Aorta (tissue), 5 donors: ENCODE measurements at places on chromosomes 11 and 22.

- DNase-seq, result no peak
Observed at GRCh38 chr11:101686514-101686913, 102.7 kb upstream of the TRPC6 start.

DNA sequence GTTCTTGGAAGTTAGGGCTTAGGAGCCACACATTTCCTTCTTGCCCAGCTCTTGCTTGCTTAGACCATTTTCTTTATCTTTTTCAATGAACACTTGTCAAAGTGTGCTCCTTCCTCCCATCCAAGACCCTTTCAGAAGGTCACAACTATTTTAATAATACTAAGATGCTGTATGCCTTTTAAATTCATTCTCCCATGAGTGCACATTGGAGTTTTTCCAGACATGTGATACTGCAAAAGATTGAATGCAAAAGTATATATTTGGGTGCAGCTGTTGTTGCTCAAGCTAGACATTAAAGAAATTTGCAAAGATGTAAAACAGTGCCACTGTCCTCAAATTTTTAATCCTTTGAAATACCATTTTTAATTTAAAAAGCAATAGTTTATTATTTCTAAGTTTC lies 69.3 kb upstream of the TNRC6B start:
- DNase-seq, result no peak

GRCh38 chr11:54558919-54559318 lies 44.9 kb downstream of the OR4C46 start:
- DNase-seq, result no peak

DNA sequence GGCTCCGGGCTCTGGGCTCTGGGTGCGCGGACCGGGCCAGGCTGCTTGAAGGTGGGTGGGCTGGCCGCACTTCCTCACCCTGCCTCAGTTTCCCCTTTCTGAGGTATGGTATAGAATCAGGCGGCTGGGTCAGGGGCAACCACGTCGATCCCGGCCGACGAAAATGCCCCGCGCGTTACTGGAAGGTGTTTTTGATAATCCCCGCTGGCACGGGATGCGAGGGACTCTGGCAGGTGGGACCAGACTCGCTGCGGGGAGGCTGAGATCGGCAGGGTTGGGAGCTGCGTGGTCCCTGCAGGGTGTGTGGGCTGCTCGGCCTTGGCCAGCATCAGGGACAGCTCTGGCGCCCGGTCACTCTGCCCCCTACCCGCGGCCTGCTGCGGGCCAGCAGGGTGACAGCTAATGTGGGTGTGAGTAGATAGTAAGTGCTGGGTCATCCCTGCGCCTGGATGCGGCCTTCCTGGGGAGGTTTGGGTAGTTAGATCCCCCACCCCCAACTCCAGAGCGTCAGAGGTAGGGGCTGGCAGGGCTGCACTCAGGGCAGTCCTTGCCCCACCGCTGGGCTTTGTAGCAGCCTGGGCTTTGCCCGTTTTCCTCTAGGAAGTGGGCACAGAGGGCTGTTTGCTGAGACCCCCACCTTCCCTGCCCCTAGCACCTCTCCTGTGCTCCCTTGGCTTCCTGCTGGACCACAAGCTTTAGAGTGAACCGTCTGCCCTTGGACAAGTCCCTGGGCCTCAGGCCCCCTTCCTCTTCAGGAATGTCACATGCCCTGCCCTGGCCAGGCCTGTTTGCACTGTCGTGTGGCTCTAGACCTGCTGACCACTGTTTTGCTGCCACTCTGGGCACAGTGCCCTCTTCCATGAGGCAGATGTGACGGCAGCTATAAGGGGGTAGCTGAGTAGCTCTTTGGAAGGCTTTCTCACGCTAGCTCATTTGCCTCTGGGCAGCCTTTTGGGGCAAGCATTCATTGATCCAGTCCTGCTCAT lies 579 bp downstream of the TANGO2 start:
- peak; percentile 91 for DNase-seq

GRCh38 chr22:36028646-36029405 lies at the start of gene RBFOX2:
TSS of gene RBFOX2 (minus strand) at chr22:36028824. CDS start at chr22:36028425, 399 bp downstream.
- peak; percentile 97 for DNase-seq

DNA sequence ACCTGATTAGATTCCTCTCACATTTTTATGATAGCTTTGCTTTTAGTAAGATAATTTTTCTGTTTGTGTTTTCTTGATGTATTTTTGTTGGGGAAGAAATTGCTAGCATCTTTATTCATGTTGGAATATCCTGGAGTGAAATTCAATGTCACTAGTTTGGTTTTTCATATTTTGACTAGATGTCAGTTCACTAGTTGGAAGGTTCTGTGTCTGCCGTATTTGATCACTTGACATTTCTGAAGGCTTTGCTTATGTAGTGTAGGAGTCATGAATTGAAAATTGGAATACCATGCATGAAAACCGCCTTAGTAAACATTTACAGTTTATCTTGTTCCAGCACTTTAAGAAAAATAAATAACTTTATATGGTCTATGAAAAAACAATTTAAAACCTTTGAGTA lies 348.4 kb downstream of the AASDHPPT start:
- DNase-seq, result no peak

GRCh38 chr11:47139878-47140277 lies 36.8 kb downstream of the ARFGAP2 start:
- no peak for DNase-seq

DNA sequence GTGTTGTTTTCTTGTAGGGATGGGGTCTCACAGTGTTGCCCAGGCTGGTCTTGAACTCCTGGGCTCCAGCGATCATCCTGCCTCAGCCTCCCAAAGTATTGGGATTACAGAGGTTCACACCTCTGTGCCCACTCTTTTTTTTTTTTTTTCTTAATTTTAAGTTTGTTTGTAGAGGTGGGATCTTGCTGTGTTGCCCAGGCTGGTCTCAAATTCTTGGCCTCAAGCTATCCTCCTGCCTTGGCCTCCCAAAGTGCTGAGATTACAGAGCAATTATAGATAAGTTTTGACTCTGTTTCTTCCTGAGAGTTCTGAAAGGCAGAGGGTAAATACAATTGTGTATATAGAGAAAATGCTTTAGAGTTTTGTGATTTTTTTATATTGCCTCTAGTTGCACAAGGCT lies 160.4 kb downstream of the TEAD1 start:
- DNase-seq, result no peak

- DNase-seq, result no peak
Observed at GRCh38 chr22:44461614-44462013, 36.4 kb downstream of the RTL6 start.

GRCh38 chr11:126086248-126086647 lies 23.6 kb upstream of the CDON start:
- DNase-seq, result no peak

GRCh38 chr11:122951211-122951610 lies 30.4 kb downstream of the BSX start:
- no peak for DNase-seq

DNA sequence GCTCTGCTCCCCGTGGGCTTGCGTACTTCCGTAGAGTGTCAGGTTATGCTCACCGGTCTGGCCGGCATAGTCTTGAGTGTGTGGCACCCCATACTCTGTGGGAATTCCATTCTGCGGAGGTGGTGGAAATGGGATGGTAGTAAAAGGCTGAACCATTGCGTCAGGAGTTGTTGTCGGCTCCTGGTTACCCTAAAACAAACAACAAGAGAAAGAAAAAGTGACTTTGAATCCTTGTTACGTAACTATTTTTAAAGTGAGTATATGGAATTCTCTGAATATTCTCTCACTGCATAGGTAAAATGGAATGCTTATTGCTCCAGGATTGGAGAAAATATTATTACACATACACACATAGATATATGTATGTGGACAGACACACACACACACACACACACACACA lies 92.1 kb downstream of the APOL5 start:
- no peak for DNase-seq

DNA sequence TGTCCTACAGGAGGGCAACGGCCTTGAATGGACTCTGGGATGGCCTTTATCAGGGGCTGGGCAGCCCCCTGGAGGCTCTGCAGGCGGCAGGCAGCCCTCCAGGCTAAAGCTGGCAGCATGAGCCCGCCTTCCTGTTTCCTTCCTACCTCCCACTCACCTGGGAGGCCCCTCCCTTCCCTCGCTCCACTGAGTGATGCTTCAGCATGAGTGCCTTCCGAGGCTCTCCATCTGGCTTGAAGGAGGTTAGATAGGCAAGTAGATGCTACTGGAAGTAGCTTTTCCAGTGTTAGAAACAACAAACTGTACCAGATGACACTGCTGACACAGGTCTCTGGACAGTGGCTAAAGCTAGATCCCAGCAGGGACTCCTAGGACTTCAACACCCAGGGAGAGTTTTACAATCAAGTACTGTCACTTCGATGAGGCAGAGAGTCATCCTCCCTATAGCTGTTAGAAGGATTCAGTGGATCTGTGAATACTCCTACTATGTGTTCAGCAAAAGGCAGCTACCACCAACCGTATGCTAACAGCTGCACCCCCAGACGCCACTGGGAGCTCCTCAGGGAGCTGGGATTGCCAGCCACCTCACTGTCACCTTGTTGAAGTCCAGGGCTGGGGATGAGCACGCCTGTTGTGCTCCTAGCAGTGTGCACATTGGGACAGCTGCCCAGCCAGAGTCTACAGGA lies 4.1 kb upstream of the SLC25A1 start:
- no peak for DNase-seq

- no peak for DNase-seq
Observed at GRCh38 chr22:50119169-50119767, 29.5 kb downstream of the MOV10L1 start.

DNA sequence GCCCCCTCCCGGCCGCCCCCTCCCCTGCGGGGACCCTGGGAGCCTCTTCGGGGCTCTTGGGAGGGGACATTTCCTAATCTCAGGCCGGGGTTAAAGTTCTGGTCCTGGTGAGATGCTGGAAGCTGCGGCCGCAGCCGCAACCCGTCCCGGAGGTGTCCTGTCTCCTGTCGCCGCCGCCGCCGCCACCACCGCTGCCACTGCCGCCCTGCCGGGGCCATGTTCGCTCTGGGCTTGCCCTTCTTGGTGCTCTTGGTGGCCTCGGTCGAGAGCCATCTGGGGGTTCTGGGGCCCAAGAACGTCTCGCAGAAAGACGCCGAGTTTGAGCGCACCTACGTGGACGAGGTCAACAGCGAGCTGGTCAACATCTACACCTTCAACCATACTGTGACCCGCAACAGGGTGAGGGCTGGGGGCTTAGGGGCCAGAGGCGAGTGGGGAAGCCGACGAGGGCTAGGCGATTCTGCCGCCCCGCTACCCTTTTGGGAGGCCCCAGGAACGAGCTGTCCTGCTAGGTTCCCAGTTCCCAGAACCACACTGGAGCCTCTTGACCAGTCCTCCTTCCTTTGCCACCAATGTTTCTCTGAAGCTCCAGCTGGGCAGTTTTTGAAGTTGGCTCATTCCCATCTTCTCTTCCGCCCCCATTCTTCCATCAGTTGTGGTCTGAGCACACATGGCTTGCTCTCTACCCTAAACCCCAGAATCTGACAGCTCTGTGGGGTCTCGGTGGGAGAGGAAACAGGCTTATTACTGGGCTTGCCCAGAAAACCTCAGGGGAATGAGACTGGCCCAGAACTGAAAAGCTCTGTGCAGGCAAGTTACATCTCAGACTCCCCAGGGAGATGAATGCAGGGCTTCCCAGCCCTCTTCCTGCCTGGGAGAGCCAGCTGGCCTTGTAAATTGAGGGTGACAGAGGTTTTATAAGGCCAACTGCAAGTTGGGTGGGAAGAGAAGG lies 781 bp downstream of the SIDT2 start:
- DNase-seq, result peak; percentile 85

DNA sequence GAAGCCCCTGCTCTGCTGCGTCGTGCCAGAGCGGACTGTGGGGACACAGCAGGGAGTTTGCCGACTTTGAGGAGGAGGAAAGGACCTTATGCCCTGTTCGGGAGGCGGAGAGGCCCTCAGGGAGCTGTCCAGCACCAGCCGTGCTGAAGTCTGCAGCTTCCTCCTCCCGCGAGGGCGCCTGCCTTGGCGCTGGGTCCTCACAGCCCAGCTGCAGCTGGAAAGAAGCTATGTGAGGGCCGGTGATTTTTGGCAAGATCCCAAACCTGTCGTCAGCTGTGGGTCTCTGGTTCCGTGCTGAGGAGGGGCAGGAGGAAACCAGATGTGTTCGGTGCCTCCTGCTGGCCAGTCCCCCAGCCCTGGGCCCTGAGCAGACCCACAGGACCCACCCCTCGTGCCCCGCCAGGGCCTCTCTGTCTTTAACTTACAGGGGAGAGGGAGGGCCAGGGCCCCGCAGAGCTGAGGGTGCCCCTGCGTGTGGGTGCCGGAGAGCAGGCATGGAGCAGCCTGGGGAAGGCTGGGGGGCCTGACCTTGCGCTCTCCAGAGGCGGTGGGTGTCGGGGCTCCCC lies 12.0 kb downstream of the BRSK2 start:
- DNase-seq, result peak; percentile 81

GRCh38 chr11:31069447-31070205 lies 299.9 kb downstream of the DCDC1 start:
- no peak for DNase-seq

- DNase-seq, result no peak
Observed at GRCh38 chr11:6622261-6623171, 3.3 kb upstream of the TPP1 start.

GRCh38 chr11:76610371-76610770 lies 60.2 kb downstream of the LRRC32 start:
- DNase-seq, result no peak

DNA sequence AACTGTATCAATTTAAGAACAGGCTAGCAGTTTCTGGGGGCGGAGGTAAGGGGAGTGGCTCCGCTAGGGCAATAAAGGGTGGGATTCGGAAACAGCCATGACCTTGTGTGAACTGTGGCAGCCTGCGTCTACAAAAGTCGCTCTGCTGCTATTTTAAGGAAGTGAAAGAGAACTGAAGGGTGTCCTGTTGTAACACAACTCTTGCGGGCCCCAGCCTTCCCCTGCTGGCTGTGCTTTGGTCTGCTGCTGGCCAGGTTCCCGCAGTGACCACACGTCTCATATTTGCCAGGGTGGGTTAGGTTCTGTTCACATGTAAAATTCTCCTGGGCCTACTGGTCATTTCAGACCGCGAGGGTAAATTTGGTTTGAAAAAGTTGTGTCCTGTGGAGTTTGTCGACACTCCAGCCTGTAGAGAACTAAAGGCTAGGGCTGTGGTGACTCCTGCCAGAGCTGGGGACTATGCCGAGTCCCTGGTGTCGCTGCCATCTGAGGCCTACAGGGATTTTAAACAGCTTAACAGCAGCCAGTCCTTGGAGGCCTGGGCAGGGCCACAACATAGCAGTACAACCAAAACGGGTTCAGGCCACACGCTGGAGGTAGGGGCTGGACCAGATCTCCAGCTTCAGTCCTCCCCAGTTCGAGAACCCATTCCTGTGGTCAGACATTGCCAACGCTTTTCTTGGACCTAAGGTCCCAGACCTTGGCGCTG lies 1.1 kb upstream of the PPFIBP2 start:
- DNase-seq, result peak; percentile 93

DNA sequence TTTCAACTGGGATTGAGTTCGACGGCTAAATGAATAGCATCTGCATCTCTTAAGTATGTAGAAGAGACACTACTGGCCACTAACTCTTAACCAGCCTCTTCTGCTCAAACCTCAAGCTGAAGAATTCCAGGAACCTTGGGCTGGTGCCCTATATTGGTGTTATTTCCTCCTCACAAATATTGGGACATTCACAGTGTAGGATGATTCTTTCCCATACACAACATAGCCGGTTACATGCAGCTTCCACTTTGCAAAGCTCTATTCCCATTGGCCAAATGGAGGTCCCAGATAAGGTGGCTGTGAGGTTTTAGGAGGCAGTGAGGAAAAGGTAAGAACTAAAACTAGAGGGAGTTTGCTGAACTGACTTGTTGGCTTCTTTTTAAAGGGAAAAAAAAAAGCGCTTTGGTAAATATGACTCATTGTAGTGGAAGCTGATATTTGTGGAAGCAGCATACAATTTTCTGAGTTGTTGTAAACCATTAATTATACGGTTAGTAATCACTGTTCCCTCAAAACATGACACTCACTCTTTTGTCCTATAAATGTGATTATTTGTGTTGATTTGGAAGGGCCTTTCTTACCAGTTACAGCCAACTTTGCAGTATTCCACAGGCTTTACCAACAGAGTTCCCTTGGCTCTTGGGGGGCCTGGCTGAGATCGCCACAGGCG lies 17.6 kb downstream of the C22orf31 start:
- DNase-seq, result no peak
